ENCODE measurements at places on chromosomes 12 and 14.

GRCh38 chr12:132516095-132517012, 26.4 kb downstream of the FBRSL1 start:
- DNase-seq = no peak

GRCh38 chr12:46260913-46261476, 7.8 kb downstream of the SLC38A1 start:
- DNase-seq = no peak

- DNase-seq = peak; percentile 74
These were observed 72.8 kb downstream of the SLCO1B3 start for GRCh38 chr12:20883288-20883687.

DNA sequence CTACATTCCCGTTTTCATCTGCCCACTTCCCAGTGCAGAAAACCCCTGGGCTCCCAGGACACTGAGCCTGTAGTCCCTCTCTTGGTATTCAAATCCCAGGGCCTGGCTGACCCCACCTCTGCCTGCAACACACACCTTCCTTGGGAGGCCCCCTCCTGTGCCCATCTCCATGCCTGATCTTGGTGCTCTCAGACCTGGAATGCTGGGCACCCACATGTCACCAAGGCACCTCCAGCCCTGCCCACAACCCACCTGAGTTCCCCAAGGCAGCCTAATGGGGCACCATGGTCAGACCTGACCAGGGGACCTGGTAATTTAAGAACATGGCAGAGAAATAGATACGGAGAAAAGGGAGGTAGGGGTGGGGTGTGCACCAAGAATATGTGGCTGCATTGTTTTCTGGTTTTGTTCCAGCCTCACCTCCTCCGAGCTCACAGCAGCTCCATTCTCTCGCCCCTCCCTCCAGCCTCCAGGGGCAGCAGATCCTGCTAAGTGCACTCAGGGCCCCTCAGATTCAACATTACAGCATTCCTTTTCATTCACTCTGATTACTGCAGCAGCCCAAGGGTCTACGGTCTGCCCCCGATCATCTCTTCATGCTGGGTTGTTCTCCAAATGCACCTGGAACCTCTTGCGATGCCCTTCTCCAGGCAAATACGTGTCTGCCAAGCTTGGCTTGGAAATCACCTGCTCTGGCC, 9.2 kb upstream of the HSP90AA1 start:
- peak; percentile 8 for DNase-seq

- DNase-seq = no peak
These were observed 297.9 kb upstream of the SFSWAP start for GRCh38 chr12:131413006-131413405.

GRCh38 chr12:67827820-67828383, 161.3 kb upstream of the IFNG-AS1 start:
- DNase-seq = peak; percentile 98

GRCh38 chr14:94028450-94028826, 2.3 kb downstream of the OTUB2 start:
- DNase-seq = no peak

DNA sequence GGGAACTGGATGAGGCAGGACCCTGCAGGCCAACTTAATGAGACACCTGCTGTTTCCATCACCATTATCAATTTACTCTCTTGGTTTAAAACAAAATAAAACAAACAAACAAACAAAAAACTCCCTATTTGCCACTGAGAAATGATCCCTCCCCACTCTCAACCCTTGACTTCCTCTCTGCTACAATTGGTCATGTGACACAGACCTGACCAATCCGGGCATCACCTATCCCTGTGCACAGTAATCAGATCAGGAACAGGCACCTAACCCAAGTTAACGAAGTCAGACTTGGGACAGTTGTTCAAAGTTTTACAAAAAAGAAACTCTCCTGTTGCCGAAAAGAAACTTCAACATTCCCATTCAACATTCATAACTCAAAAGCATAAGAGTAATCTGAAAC, 58.4 kb downstream of the NELL2 start:
- no peak for DNase-seq

DNA sequence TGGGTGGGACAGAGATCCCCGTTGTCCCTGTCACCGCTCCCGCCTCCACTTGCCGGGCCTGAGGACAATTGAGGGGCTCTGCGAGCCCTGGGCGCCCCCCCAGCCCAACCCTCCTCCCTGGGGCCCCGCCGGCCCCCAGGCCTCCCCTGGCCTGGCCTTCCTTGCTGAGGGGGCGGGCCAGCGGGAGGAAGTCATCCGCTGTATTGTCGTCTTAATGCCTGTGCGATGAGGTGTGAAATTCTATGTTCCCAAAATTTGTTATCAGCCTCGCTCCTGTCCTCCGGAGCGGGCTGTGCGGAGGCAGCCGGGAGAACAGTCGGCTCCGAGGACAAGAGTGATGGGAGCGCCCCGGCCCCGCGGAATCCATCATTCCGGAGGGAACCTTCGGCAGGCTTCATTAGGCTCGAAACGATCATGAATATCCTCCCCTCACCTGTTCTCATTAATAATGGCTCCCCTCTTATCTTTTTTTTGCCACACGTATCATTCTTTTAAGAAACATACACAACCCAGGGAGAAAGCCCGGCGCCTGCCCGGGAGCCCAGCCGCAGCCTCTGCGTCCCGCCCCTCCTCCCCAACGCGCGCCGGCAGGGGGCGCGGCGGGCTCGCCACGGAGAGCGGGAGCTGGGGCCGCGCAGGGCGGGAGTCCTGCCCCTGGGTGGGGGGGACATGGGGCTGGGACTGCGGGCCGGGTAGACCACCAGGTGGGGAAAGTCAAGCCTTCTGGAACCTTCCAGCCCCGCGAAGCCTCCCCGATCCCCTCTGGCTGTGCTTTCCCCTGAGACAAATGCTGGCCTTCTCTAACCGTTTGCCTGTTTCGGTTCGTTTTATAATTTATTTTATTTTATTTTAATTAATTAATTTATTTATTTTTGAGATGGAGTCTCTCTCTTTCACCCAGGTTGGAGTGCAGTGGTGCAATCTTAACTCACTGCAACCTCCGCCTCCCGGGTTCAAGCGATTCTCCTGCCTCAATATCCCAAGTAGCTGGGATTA, 17.1 kb upstream of the DLK1 start:
- DNase-seq = peak; percentile 54

DNA sequence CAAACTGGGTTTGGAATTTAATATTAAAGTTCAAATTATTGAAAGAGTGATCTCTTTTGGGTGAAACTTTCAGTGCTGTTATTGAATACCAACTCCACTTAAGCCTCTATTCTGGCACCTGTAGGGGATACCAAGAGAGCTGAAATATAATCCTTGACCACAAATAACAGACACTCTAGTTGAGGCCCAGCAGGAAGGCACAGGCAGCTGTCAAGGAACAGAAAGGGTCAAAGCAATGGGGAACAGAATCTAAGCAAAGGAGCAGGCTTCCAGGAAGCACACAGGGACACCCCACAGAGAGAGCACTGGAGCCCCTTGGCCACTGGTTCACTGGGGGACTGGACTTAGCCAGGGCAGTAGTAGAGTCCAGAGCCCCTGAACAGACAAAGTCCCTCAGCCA, 120.9 kb upstream of the SFSWAP start:
- DNase-seq = no peak

DNA sequence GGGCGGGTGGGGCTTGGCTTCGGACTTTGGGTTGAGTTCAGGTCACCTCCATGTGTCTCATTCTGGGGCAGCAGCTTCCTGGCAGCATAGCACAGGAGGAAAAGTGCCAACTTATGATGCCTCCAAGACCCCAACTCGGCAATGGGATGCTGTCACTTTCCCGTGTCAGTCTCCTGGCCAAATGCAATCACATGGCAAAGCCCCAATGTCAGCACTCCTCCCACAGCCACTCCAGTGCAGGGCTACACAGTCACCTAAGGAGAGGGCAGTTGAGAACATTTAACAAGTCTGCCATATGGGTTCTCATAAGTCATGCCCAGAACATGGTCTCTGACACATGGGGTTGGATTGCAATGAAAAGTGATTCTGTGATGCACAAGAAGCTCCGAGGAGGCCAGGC, 26.7 kb downstream of the ELK3 start:
- DNase-seq = no peak

DNA sequence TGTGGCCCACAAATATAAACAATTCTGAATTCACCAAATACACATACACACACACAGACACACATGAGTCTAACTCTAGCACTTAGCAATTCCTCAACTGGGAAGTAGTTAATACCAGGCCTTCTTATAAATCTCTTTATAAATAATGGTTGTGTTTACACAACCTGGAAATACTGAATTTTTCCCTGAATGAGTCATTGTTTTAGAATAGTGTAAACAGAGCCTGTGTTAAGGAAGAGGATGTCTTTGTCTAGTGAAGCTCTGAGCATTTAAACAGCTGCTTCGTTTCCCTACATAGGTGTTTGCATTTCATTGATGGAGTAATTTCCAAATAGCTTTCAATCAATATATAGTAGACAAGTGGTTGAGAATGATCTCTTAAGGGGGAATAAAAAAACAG, 218.8 kb downstream of the BTG1 start:
- DNase-seq = peak; percentile 76

DNA sequence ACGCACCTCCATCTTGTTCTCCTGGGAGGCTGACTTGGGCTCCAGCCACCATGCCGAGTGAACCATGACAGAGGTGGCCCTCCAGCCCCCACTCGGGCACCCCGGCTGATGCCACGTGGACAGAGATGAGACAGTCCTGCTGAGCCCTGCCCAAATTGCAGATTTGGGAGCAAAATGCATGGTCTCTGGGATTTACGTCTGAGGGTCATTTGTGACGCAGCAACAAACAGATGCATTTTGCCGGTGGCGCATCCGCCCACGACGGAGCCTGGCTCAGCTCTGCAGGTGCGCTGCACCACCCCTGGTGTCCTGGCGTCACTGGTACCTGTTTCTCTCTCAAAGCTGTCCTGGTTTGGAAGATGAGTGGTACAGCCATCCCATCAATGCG, 31.1 kb upstream of the INF2 start:
- no peak for DNase-seq
